Cardiac septum (tissue), 1 donor: ENCODE measurements at places on chromosomes 2 and 18. TPM values are rescaled to one million over a fixed set of nuclear protein-coding genes. Genes with fewer than 3 reads are reported as not detected.
A peak's percentile ranks its signal among the peaks of the same experiment; 100 is the strongest.

DNA sequence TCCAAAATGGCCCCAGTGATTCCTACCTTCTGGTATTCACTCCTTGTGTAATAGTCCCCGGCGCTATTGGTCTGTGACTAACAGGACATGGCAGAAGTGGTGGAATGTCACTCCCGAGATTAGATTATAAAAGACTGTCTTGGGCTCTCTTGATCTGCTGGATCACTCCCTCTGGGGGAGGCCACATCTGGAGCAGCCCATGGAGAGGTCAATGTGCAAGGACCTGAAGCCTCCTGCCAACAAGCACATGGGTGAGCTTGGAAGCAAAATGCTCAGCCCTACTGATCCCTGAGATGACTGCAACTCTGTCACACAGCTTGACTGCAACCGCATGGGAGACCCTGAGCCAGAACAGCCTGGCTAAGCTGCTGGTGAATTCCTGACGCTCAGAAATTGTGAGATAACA lies 94.3 kb upstream of the GLI2 start:
- peak; percentile 57 for DNase-seq

DNA sequence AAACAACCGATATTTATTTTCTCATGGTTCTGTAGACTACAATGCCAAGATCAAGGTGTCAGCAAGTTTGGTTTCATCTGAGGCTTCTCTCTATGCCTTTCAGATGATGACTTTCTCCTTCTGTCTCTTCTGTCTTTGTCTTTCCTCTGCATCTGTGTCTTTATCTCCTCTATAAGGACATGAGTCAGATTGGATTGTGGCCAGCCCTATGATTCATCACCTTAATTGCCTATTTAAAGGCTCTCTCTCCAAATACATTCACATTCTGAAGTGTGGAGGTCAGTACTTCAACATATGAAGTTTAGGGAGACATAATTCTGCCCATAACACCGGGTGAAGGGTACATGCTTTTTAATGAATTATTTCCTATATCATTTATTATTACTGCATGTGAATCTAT lies 71.2 kb upstream of the CNTNAP5 start:
- DNase-seq = no peak

The DYNC1I2 gene
- total RNA-seq = 75.8 TPM

- no peak for DNase-seq
Measured at GRCh38 chr2:168194784-168195522, 52.4 kb downstream of the STK39 start.

The ARL4C gene
- total RNA-seq = 1.7 TPM

DNA sequence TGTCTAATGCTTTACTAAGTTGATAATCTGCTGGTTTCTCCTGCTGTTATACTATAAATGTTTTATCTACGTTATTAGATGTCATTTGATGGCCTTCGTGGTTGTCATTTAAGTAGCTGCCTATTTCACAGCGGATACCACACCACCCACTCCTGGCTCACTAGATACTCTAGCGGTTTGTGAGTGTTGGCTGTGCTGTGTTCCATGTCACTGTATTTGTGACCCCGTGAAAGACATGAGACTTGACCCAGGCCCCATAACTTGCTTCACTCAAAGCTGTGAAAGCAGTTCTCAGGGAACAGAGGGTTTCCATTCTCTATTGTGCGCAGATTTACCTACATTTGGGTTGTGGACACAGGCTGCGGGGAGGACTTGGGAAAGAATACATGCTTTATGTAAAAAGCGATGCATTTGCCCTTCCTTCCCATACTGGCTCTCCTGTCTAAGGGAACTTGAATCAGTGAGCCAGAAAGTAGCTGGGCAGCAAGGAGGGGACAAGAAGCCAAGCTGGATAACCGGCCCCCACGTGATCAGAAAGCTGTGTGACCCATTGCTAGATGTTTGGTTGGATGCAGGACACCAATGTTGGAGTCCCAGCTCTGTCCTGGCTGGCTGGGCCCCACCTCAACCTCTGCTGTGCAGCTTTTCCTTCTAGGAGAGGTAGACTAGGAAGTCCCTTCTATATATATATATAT lies 52.2 kb downstream of the PLB1 start:
- DNase-seq = no peak

- no peak for DNase-seq
Measured at GRCh38 chr2:47373747-47374146, 29.2 kb upstream of the MSH2 start.

The SOWAHC gene
- 2.4 TPM for total RNA-seq

- DNase-seq = no peak
Measured at GRCh38 chr2:135674453-135674852, 67.2 kb upstream of the UBXN4 start.

DNA sequence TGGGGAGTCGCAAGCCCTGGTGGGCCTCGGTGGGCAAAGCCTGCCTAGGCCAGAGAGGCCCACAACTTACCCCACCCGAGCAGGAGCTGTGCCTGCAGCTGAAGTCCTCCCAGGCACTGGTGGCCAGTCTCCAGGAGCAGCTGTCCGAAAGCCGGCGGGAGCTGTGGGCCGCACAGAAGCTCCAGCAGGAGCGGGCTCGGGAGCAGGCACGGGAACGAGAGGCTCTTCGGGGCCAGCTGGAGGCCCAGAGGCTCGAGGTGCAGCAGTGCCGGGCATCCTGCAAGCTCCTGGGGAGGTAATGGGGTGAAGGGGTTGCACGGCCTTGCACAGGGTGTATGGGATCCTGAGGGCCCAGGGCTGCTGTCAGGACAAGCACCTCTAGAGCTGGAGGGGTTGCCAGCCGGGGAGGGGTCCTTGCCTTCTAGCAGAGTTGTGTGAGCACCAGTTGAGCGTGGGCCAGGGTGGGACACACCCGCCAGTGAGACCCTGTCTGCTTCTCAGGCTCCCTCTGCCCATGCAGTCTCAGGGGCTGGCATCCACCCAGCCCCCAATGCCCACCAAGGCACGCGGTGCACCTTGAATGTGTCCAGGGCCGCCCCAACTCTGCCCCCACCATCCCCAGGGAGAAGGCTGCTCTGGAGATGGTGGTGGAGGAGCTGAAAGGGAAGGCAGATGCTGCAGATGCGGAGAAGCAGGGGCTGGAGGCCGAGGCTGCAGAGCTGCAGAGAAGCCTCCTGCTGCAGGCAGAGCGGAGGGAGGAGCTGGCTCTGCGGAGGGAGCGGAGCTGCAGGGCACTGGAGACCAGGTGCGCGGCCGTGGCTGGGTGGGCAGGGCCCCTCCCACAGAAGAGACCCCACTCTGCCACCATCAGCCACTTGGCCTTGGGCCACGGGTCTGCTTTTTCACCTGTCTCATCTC lies 27.2 kb downstream of the CROCC2 start:
- peak; percentile 66 for DNase-seq

The SULT6B1 gene
- not detected for total RNA-seq
